Stimulated activated CD8-positive, alpha-beta memory T cell treated with anti-CD3 and anti-CD28 coated beads, Interleukin-12 subunit alpha, Interleukin-12 subunit beta, amount 100 ng/mL, for 4 hours (primary cell): ENCODE measurements at places on chromosomes 1 and 21.

DNA sequence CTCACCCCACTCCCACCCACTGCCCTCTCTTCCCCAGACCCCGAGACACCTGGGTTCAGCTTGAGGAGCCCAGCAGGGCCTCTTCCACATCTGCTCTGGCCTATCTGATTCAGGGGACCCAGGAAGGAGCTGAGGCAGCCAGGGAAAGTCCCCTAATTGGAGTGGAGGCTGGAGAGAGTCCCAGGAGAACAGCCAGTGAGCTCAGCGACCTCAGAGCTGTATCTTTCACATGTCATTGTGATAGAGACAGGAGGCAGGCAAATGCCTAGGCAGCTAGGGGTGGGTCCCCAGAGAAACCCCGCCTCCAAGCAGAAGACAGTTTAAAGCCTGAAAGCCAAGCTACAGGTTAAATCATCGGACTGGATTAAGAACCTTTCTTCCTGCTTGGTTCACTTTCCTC is 122.7 kb downstream of the MATN1 start:
- DNase-seq, result no peak

GRCh38 chr21:38039841-38040240 is 123.6 kb upstream of the KCNJ6 start:
- no peak for DNase-seq

- DNase-seq, result no peak
Measured at GRCh38 chr1:10160173-10160572, 50.2 kb upstream of the KIF1B start.

- no peak for DNase-seq
Measured at GRCh38 chr1:198024782-198025181, 107.6 kb downstream of the LHX9 start.

GRCh38 chr1:156177919-156178654 is 15.8 kb upstream of the SLC25A44 start:
- DNase-seq, result no peak

DNA sequence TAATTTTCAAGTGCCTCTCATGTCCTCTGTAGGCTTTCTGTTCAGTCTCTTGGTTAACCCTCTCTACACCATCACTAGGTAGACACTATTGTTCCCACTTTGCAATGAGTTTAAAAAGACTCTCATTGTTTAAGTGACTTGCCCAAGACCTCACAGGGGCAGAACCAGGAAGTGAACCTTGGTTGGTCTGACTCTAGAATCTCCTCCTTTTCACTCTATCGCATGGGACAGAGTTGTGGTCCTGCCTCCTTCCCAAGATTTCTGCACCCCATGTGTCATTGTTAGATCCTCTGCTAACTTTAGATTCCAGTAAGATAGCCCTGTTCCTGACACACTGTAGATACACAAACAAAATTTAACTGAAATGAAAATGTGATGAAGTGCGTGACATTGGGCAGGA is 481.7 kb upstream of the USP24 start:
- DNase-seq, result no peak

DNA sequence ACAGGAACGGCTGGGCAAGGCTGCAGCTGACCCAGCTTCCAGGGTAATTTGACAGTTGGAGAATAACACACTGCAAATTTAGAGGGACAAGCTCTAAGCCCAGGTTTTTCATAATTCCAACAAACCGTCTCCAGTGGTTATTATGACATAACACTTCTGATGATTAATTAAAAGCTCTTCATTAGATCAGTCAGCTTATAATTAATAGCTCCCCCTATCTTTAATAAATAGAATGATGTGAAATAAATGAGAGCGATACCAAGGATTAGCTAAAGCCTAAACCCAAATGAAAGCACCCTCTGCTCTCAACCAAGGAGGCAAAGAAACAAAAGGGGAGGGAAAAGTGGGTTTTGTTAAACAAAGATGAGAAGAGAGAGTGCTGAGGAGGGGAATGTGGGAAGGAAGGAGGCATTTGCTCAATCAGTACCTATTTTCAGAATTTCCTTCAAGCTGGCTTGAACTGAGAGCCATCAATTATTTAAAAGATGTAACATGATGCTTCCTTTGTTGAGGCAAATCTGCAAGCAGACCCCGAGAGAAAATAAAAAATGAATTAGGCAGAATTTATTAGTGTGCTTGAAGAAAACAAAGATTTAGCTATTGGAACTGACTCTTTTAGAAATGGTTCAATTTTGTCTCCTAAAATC is 221.8 kb upstream of the ESRRG start:
- DNase-seq, result no peak

DNA sequence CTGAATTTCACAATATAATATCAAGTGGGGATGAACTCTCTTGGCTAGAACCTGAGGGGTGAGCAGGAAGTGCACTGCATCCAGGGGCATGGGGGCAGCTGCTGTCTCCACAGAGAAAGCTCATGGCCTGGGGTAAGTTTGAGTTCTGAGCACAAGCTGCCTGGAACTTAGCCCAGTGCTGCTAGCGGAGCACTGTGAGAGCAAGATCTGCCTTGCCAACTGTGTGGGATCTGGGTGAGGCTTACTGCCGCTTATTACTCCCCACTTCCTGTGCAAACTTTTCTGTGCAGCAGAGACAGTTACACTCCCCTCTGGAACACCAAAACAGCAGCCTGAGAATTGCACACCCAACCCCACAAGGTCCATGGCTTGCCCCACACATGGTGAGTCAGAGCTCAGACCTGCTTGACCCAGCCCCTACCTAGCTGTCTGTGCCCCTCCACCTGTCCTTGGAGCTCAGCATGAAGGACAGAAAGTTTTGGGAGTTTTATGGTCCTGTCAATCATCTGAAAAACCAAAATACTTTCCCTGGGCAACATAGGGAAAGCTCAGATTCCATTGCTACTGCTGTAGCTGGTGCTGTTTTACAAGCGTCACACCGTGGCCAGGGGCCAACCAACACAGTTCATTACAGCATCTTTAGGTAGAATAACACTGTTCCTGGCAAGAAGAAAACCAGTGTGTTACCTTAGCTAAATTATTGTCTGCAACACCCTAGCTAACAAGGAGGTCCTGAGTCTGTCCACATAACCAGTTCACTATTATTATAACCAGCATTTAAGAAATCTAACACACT is 762.1 kb upstream of the NEGR1 start:
- no peak for DNase-seq

DNA sequence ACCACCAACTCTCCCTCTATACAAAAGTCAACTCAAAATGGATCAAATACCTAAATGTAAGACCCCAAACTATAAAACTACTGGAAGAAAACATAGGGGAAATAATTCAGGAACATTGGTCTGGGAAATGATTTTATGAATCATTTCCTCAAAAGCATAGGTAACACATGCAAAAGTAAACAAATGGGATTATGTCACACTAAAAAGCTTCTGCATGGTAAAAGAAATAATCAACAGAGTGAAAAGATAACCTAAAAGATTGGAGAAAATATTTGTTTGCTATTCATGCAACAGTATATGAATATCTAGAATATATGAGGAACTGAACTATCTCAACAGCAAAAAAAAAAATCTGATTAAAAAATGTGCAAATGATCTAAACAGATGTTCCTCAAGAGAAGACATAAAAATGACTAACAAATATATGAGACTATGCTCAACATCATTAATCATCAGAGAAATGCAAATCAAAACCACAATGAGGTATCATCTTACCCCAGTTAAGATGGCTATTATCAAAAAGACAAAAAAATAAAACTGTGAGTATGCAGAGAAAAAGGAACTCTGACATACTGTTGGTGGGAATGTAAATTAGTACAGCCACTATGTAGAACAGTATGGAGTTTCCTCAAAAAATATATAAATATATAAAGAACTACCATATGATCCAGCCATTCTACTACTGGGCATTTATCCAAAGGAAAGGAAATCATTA is 47.8 kb downstream of the VCAM1 start:
- no peak for DNase-seq

GRCh38 chr1:21143752-21144151 is 32.9 kb downstream of the EIF4G3 start:
- DNase-seq, result no peak

GRCh38 chr1:22420455-22421053 is 31.1 kb upstream of the ZBTB40 start:
- DNase-seq, result peak; percentile 10

GRCh38 chr1:66283622-66284041 is 250.3 kb upstream of the SGIP1 start:
- no peak for DNase-seq

DNA sequence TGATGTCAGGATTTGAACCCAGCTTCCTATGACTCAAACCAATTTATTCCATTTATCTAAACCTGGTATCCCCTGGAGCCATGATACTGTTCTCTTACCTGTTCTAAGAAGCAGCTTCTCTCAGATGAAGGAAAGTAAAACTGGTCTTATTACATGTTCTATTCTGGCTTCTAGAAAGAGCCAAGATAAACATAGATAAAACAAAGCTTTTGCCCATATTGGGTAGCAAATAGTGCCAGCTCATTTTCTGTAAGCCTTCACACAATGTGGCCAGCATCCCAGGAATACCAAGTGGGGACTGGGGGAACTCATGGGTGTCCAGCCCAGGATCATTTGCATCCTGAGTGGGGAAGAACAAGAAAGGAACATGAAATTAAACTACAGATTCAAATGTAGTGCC is 53.5 kb upstream of the EPHA8 start:
- no peak for DNase-seq

DNA sequence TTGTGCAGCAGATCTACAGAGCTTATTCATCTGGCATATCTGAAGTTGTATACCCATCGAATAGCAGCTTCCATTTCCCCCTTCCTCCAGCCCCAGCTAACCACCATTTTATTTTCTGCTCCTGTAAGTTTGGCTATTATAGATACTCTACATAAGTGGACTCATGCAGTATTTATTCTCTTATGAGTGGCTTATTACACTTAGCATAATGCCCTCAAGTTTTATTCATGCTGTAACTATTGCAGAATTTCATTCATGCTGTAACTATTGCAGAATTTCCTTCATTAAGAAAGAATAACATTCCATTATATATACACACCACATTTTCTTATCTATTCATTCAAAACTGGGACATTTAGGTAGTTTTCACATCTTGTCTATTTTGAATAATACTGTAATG is 30.5 kb upstream of the IFI16 start:
- DNase-seq, result no peak

DNA sequence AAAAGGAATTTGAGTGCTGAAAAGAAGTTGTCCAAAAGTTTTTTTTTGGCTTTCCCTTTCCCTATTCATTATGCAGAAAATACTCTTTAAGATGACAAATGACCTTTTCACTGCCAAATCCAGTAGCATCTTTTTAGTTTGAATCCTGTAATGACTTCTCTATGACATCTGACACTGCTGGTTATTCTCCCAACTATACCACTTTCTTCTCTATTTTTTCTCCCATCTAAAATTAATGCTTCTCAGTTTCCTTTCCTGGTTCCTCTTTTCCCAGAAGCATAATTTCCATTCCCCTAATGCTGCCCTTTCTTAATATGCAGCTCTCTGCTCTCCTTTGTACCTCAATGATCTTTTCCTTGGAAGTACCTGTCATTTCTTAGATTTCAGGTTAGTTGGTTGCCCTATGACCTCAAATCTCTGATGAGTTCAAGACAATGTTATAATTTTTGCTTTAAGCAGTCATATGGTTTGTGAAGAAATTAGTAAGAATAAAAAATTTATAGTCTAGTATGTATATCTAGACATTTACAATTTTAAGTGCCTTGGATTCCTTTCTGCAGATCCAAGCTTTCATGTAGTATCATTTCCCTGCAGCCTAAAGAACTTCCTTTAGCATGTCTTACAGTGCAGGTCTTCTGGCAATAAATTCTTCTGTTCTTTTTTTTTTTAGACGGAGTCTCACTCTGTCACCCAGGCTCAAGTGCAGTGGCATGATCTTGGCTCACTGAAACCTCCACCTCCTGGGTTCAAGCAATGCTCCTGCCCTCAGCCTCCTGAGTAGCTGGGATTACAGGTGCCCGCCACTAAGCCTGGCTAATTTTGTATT is 150.8 kb downstream of the CDC42BPA start:
- no peak for DNase-seq

- no peak for DNase-seq
Measured at GRCh38 chr1:114209971-114210370, 56.3 kb upstream of the SYT6 start.

GRCh38 chr1:178768423-178768822 is 43.4 kb downstream of the RALGPS2 start:
- DNase-seq, result no peak

DNA sequence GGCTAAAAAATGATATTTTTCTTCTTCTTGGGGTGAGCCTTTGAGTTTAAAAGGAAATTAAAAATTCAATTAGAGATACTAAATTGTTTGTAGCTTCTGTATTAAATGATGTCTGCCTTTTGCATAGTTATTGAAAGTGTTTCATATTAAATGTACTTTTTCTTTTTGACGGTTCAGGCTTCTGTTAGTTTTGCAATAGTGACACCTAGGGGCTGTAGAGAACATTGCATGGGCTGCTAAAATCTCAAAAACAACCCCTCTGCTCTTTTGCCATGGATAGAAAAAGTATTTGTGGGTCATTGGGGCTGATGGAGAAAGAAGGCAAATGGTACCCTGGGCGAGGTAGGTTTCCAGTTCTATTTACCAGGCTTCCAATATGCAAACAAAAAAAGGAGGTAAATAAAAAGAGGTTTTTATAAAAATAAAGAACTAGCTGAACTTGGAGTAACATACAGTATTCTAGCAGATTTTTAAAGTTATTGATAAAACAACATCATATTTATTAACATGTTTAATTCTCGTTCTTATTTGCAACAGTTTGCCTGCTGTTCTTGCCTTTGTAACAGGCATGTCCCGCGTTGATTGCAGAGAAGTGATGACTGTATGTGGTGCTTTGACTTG is 115.4 kb upstream of the HOOK1 start:
- no peak for DNase-seq

DNA sequence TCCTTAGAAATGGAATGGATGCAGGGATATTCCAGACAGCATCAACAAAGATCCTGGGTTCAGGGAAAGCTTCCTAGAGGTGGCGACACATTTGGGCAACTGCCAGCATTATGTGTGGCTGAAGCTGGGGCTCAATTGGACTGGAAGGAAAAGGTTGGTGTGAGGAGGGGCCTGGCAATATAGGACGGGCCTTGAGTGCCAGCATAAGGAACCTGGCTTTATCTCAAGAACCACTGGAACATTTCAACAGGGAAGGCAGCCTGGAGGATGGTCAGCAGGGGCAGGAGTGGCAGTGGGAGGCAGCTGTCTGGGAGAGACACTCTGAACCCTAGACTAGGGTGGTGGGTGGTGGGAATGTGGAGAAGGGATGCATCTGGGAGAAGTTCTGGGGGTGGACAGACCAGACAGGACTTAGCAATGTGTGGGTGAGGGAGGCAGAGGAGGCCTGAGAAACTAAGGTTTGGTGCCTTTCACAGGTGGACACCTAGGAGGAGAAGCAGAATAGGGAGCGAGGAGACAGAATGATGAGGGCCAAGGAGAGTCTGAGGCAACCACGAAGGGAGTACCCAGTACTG is 3.5 kb downstream of the SH3BGRL3 start:
- no peak for DNase-seq

- DNase-seq, result no peak
Measured at GRCh38 chr21:35617491-35617890, 442.8 kb downstream of the SETD4 start.

DNA sequence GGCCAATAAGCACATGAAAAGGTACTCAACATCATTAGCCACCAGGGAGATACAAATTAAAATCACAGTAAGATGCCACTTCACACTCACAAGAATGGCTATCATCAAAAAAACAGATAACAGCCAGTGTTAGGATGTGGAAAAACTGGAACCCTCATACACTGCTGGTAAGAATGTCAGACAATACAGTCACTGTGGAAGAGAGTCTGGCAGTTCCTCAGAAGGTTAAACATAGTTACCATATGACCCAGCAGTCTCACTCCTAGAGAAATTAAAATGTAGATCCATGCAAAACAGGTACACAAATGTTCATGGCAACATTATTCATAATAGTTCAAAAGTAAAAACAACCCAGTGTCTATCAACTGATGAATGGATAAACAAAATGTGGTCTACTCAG is 33.3 kb downstream of the LDLRAD1 start:
- DNase-seq, result no peak
